ENCODE measurements at places on chromosomes 4 and X.
A peak's percentile ranks its signal among the peaks of the same experiment; 100 is the strongest.

DNA sequence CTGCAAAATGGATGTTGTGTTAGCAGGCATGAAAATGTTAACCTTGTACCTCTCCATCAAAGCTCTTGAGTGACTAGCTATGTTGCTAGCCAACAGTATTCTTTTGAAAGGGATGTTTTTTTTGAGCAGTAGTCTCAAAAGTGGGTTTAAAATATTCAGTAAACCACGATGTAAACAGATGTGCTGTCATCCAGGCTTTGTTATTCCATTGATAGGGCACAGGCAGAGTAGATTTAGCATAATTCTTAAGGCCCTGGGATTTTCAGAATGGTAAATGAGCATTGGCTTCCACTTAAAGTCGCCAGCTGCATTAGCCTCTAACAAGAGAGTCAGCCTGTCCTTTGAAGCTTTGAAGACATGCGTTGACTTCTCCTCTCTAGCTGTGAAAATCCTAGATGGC is 18.4 kb downstream of the FGF2 start:
- H3K4me3 ChIP-seq, result no peak overlapping the region
- H3K36me3 ChIP-seq, result peaks cover 3% of the 10 kb centered on the region
- H3K4me1 ChIP-seq, result no peaks in the 10 kb centered on the region

DNA sequence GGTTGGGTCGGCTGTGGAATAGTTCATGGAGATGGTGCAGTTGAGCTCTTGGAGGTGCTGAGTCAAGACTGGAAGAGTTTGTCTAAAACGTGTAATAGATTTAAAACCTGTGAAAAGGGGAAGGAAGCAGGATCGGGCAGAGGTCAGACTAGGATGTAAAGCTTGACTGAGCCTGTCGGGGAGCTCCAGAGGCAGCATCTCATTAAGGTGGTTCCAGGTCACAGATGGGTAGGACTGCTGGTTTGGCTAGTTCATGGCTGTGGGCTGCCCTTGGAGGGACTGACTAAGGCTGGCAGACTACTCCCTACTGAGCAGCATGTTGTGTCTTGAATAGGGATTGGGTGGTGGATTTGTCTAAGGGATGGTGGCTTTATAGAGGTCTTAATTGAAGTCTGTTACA is 28.4 kb upstream of the WDR1 start:
- no peaks in the 10 kb centered on the region for H3K36me3 ChIP-seq
- H3K27me3 ChIP-seq, result peaks cover 30% of the 10 kb centered on the region
- no peak overlapping the region for H3K27ac ChIP-seq

- no peak for DNase-seq
- H3K4me3 ChIP-seq, result no peak overlapping the region
- H3K27me3 ChIP-seq, result no peaks in the 10 kb centered on the region
Observed at GRCh38 chrX:2676794-2677675, 14.1 kb upstream of the CD99 start.

DNA sequence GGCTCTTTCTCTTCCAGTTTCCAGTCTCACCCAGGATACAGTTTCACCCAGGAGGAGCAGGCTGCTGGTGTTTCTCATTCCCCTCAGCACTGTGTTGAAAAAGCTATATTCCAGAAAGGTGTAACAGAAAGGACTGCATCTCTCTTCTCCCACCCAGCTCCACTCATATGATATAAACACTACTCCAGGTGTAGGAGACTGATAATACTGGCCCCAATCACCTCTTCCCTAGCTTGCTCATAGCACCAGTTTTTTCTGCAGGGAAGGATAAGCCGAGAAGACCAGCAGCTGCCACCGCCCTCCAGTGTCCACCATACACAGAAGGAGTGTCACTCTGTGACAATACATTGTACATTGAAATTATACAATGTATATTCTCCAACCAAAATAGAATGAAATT is 105.5 kb upstream of the STK26 start:
- H3K4me3 ChIP-seq, result no peak overlapping the region
- no peak for DNase-seq
- no peaks in the 10 kb centered on the region for H3K36me3 ChIP-seq
- H3K4me1 ChIP-seq, result no peaks in the 10 kb centered on the region
- H3K27ac ChIP-seq, result no peak overlapping the region
- H3K27me3 ChIP-seq, result no peaks in the 10 kb centered on the region

- H3K4me3 ChIP-seq, result no peak overlapping the region
- H3K36me3 ChIP-seq, result peaks cover 19% of the 10 kb centered on the region
- H3K4me1 ChIP-seq, result no peaks in the 10 kb centered on the region
- H3K27me3 ChIP-seq, result no peaks in the 10 kb centered on the region
Observed at GRCh38 chr4:151215295-151215694, 61.7 kb upstream of the PRSS48 start.

DNA sequence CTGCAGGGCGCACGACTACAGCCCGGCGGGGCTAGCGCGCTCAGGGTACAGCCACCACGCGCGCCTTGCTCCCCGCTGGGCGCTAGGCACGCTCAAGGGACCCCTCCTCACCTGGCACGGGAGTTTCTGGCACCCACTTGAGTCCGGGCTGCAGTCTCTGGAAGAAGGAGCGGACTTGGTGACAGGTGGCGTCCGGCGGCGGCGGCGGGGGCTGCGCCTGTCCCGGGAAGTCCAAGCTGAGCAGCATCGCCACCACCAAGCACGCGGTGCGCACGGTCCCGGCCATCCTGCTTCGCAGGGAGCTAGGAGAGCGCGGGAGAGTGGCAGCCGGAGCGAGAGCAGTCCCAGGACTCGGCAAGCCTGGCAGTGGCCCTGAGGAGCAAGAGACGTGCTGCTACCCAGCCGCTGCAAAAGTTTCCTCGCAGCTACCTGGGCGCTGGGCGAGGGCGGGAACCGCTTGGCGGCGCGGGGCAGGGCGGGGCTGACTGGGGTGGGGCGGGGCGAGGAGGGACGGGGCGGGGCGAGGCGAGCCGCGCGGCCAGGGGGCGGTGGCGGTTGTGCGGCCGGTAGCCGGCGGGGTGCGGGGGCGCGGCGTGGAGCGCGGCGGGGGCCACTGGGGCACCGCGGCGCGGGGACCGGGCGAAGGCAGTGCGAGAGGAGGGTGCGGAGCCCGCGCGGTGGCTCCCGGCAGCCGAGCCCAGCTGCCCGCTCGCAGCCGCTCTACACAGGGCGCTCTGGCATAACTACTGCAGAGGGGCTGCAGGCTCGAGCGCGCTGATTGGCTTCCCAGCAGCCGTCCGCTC is at the start of gene GPC3:
Gene GPC3, minus strand, starts transcription at position 431 of the 803 bp plus-strand sequence.
- peak within 1 kb of the TSS; percentile 96 for H3K4me3 ChIP-seq
- peaks cover 58% of the 10 kb centered on the region for H3K4me1 ChIP-seq
- H3K27ac ChIP-seq, result peak within 1 kb of the TSS; percentile 43
- H3K27me3 ChIP-seq, result peaks cover 39% of the 10 kb centered on the region
- peak; percentile 84 for DNase-seq

DNA sequence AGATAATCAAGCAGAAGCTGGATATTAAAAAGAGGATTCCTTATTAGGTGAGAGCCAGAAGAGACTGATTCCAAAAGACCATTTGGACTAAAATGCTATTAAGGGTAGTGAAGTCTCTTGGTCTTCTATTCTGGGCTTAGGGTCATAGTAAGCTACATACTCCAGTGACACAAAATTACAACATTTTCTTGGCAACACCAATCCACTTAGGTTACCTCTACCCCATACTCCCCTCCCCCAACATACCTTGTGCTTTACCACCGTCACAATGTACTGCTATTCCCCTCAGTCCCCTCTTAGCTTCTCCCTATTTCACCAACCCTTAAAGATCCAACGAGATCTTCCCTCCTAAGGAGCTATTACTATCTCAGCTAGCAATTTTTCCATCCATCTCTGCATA is 11.4 kb downstream of the RLIM start:
- peaks cover 19% of the 10 kb centered on the region for H3K36me3 ChIP-seq
- H3K27ac ChIP-seq, result no peak overlapping the region
- H3K4me1 ChIP-seq, result no peaks in the 10 kb centered on the region
- no peak for DNase-seq
- no peaks in the 10 kb centered on the region for H3K27me3 ChIP-seq

DNA sequence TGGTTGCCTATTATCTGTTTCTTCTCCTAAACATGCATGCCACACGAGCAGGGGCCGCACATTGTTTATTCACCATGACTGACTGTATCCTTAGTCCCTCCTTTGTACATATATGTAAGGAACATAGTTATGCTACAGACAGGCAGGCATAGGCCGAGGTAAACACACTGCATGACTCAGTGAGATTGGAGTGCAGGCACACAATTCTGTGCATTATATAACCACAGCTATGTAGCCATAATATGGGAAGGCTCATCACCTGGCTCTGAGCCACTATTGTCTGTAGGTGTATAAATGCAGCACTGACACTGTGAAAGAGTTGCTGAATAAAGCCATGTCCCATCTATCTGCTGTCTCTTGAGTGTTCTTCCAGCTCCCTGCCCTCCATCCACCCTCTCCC is 431.6 kb downstream of the IDS start:
- no peaks in the 10 kb centered on the region for H3K4me1 ChIP-seq
- no peak overlapping the region for H3K4me3 ChIP-seq
- no peak overlapping the region for H3K27ac ChIP-seq
